ENCODE measurements at places on chromosomes 11 and 22.

DNA sequence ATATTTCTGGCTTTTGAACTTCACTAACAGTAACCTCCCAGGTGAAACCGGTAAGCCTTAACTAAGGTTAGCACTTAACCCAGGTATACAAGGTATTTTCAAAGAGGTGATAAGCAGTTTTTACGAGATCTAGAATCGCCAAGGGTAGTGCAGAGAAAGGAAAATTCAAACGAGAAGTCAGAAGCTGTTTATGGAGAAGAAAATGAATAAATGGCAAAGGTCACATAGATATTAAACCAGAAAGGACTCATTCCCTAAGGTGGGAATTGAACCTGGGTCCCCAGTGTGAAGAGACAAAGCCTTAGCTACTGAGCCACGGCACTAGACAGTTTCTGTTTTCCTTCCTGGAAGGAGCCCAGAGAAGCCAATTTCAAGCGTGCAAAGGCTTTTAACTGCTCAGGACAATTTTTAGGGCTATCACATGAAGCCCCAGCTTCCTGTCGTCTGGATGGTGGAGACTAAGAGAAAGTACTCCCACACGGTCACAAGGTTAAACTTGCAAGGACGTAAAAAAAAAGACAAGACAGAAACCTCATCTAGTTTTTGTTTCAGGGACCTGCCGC, 5.7 kb upstream of the C1QTNF6 start:
- peak; percentile 62 for DNase-seq

DNA sequence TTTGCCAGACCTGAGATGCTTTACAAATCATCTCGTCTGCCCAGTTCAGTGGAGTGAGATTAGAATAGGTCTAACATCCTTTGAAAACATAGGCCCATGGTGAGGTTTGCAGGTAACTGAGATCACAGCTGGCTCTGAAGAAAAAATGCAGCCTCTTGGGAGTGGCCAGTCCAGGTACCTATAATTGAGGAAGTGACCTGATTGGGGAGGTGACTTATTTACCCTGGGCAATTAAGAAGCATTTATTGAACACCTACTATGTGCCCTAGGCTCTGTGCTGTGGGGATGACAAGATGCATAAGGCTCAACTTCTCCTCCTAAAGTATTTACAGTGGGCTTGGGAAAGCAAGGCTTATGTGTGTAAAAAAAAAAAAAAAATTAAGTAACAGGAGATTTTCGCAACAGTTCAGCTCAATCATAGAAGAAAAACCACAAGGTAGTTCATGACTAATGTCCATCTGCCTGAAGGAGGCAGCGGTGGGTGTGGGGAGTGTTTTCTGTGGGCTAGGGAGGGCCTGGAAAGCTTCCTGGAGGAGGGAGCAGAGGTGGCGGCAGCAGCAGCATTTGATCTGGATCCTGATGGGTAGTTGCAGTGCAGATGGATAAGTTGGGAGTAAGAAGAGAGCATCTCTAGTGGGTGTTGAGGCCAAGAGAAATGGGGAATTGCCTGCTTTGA, 16.1 kb downstream of the MICAL2 start:
- no peak for DNase-seq

- no peak for DNase-seq
Measured at GRCh38 chr11:95501761-95502266, 270.8 kb upstream of the SESN3 start.

DNA sequence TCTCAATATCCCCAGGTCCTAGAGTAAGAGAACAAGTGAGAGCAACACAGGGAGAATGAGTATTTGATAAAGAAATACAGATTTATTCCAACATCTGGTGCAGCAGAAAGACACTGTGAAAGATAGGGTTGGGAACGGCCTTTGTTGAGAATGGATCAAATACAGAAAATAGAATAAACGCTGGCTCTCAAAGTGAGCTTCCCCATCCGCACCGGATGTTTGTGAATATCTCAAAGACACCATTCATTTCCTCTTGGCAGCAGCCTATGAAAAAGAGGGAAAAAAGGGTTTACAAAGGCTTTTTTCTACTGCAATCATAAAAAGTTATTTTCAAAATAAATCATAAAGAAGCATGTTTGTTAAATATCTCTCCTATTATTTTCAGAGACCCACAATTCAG, 279.3 kb downstream of the CASP12 start:
- no peak for DNase-seq

DNA sequence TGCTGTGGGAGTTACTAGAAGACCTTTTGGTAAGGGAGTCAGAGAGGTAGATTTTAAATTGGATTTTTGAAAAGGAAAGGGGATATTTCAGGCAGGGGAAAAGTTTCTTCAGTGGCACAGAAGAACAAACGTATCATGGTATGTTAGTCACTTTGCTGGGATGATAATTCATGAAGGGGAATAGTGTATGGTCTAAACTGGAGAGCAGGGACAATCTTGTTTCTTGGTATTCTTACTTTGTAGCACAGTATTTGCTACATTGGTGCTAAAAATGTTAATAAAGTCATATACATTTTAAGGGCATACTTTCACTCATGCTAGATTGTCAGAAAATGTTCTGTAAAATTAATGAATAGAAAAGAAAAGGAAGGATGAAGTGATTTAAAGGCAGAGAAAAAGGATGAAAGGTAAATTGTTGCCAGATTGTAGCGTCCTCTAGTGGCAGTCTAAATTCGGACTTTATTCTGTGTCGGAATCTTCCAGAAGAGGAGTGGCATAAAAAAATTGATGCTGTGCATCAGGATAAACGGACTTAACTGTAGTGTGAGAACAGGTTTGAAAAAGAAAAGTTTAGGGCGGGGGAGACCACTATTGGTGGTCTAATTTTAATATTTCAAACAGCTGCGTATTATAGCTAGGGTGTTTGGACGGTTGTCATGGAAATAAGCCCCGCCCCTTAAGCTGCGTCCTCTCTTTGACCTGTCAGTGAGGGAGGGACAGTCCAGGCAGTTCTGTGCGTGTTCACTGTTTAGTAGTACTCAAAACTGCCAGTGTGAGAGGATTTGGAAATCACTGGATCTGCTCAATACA, at the start of gene BCO2:
BCO2 (plus strand) TSS at position 724 of the 810 bp plus-strand sequence. CDS start 90 bp downstream, outside the sequence.
- DNase-seq = peak; percentile 2

- DNase-seq = no peak
Measured at GRCh38 chr11:110525883-110526282, 96.1 kb downstream of the FDX1 start.

GRCh38 chr11:39542460-39542859, 1917.0 kb downstream of the LRRC4C start:
- DNase-seq = no peak

DNA sequence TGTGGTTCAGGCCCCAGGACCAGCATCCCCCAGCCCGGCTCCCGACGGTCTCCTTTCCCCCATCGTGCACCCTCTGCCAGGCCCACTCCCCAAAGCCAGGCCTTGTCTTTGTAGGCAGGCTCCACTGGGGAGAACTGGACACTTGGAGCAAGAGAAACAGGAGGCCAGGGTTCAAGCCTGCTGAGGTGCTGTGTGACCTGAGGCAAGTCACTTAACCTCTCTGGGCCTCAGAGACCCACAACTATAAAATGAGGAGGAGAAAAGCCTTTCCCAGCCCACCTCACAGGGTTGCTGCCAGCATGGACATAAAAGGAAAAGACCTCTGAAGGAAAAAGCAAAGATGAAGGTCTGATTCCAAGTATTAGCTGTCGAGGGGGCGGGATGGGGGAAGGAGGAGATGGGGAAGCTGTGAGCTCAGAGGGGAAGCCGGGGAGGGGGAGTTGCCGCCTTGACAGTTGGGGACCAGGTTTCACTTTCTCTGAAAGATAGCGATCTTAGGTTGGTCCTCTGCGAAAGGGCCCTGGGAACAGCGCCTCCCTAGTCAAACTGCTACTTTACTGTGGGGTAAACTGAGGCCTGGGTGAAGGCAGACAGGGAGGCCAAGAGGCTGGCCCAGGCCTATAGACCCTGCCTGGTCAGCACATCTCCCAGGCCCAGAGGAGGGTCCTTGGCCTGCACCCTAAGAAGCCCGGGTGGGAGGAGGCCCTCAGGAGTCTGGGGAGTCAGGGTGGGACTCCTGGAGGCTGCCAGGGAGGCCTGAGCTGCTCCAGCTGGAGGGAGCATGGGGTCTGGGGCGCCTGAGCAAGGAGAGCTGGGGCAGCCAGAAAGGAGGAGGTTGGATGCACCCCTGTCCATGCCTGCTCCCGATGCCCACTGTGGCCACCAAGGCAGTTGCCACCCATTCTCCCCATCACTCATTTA, 991 bp upstream of the OSM start:
- no peak for DNase-seq

- no peak for DNase-seq
Measured at GRCh38 chr11:115761348-115761747, 257.1 kb upstream of the CADM1 start.

DNA sequence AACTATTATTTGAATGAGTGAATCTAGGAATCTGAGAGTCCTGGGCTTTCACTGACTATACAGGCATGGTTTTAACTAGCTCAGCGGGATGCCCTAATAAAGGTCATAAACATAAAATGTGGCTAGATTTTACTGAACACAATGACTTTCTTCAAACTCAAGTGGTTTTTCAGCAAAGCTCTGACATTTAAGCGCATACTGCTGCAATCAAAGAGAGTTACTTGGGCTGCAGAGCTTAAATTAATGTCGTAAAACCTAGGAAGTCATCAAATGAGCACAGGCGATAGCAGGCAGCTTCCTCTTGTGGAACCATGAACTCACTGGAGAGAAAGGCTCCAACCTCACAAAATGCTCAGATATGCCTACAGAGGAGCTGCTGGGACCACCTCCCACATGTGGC, 6.7 kb downstream of the CSNK2A3 start:
- no peak for DNase-seq

- DNase-seq = no peak
Measured at GRCh38 chr11:78220218-78221157, 31.8 kb downstream of the USP35 start.

DNA sequence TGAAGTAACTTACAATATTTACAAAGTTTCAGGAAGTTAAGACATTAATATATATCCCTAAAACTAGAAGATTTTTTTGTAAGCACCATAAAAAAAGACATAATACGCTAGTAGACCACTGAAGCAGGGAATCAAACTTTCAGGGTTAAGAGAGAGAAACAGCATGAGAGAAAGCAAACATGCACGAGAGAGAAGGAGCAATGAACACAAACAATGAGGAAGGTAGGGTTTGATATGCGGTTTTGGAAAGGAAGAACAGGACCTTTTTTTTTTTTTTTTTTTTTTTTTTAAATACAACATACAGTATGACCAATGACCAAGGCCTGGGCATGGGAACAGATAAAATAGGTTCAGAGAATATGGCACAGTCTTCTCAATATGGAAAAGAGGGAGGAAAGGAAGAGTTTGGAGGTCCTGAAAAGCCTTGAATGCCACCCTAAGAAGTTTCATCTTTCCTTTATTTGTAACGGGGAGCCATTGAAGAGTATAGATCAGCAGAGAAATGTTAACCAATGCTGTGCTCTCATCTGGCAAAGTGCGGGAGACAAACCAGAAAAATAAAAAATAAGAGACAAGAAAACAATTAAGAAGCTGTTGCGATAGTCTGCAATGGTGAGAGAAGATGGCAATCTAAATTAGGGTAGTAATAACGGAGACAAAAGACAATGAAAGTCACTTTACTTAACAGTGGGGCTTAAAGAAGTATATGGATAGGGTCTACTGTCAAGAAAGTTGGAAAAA, 101.0 kb downstream of the USP35 start:
- no peak for DNase-seq

DNA sequence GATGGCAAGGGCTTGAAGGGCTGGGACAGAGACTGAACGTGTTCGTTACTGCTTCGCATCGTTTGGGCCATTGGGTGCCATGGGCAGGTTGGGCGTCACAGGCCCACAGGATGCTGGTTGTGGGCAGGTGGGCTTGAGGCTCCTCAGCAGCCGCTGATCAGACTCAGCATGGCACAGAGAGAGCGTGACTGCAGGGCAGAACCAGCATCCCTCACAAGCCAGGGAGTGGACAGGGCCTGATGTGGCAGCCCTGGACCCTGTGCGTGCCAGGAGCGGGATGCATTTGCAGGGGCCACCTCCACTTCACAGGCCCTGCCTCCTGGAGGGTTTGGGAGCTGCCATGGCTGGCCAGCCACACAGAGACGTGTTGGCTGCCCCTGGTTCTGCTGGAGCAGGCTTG, 1228.3 kb downstream of the BRD1 start:
- DNase-seq = no peak

DNA sequence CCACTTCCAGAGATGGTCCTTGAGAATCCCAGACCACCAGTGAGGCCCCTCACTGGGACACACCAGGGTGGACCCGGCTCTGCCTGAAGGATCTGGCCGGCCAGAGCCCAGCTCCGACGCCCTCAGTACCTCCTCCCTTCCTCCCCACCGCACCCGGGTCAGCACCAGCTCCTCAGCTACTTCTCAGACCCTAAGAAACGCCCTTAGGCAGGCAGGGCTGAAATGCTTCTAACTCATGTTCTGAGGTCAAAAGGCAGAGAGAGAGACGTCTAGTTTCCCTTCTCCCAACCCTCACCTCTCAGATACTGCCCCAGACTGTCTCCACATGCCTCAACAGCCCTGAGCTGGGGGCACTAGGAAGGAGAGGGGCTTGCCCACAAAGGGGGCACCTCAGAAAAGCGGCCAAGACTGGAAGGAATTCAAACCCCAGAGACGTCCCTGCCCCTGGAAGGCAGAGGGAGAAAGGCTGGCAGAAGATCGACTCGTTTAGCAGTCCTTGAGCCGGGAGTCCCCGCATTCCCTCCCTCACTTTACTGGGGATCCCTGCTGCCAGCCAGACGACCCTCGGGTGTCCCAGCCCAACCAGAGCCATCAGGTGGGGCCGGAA, 539 bp downstream of the USH1C start:
- DNase-seq = no peak

- DNase-seq = no peak
Measured at GRCh38 chr22:50398831-50399648, 55.9 kb downstream of the PPP6R2 start.

DNA sequence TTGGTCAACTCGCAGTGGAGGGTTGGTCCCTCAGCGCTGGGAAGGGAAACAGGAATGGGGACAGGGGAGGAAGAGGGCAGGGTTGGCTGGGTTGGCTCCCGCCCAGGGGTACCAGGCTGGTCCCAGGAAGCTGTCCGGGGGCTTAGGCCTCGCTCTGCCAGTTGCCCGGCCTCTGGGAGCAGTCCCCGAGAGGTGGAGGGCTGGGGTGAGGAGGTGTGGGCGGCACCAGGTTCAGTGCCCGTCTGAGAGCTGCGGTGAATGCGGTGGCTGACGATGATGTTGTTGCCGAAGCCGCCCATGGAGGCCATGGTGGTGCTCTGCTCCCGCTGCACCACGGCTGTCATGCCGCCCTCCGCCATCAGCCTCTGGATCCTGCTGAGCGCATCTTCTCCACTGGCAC, 6.0 kb upstream of the CHRM4 start:
- no peak for DNase-seq

GRCh38 chr11:44446996-44447771, 118.3 kb upstream of the CD82 start:
- DNase-seq = no peak

DNA sequence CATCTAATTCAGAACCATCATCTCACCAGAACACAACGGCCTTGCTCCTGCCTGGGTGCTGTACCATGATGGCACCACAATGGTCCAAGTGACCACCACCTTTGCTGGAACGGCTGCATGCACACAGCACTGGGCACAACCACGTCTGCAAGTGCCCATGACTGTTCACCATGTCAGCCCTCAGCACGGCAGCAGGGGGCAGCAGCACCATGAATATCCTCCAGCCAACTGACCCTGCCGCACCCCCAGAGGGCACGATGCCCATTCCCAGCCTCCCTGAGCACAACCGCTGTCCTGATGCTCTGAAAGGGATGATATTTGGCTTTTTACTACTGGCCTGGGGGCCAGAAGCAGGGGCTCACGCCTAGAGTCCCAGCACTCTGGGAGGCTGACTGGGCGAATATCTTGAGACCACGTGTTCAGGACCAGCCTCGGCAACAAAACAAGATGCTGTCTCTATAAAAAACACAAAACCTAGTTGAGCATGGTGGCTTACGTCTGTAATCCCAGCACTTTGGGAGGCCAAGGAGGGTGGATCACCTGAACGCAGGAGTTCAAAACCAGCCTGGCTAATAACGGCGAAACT, 25.7 kb downstream of the DRD4 start:
- peak; percentile 30 for DNase-seq
